ENCODE measurements at places on chromosomes 4 and X.

DNA sequence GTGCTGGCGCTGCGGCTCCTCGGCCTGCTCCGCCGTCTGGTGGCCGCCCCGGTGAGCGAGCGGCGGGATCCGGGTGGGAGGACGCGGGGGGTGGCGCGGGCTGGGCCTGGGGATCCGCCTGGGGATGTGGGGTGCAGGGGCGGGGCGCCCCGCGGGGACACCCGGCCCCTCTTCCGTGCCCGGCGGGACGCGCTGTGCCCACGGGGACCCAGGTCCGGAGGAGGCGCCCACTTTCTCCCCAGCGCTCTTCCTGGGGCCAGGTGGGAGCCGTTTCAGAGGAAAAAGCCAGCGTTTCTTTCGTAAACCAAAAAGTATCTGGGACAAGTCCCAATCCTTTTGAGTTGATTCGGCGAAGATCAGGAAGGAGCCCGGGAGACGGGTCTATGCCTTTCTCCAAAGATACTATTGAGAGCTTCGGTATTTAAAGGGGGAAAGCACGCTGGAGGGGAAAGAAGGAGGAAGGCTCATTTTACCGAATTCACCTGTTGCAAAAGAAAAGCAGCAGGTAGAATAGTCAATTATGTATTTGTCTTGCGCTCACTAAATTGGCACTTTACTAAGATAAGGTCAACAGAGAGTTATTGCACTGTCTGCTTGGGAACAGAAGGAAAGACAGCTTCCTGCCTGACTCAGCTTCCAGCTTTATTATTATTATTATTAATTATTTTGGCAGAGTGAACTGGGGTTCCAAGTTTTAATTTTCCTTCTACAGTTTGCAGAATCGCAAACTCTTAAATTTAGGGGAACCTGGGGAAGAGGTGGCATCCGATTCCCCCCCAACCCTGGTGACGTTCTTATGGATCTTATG lies 81.5 kb upstream of the CD99 start:
- DNase-seq = no peak

GRCh38 chr4:113601636-113602035 lies 159.9 kb downstream of the CAMK2D start:
- no peak for DNase-seq

DNA sequence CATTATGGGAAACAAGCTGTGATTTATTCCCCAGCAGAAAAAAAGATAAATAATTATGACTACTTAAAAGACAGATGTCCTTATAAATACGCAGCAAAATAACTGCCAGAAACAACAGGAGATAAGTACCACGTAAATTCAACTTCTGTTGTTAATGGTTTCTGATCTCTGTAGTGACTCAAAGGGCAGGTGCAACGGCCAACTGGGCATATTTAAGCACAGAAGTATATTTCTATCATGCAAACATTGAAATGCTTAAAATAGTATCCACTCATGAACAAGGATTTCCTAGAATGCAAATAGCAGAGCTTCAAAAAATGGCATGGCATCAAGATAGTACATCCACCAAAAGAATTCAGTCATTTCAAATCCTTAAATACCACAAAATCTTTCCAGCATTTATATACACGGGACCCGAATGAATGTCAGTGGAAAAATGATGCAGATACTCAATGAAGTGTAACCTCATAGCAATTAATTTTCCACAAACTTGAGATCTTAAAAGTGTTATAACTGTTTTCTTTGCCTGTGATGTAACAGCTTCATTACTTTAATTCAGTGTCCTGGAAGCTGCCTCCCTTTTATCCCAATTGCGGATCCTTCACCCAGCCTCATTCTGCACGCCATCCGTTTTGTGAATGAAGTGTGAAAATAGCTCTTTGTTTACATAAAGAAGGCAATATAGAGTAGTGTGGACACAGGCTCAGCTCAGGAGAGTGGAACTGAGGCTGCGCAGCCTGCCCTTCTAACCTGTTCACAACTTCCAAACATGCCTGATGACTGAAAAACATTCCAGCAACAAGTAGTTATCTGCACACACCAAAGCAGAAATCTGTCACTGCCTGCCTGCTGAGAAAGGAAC lies 10.2 kb downstream of the PDGFC start:
- DNase-seq = no peak

DNA sequence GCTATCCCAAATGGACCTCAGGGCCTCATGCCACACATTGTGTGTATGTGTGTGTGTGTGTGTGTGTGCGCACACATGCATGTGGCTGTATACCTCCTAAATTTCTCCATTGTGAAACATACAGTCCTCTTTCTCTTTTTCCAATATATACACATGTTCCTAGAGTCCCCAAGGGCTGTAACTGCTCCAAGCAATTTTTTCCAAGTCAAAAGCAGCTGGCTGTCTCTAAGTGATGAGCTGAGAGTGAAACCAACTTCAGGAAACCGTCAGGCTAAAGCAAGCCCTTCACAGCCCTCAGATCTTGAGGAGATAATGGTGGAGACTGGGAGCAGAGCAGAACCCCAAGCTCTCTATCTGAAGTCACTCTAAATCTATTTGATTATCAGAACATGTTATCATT lies 496.1 kb upstream of the DIPK2B start:
- no peak for DNase-seq

DNA sequence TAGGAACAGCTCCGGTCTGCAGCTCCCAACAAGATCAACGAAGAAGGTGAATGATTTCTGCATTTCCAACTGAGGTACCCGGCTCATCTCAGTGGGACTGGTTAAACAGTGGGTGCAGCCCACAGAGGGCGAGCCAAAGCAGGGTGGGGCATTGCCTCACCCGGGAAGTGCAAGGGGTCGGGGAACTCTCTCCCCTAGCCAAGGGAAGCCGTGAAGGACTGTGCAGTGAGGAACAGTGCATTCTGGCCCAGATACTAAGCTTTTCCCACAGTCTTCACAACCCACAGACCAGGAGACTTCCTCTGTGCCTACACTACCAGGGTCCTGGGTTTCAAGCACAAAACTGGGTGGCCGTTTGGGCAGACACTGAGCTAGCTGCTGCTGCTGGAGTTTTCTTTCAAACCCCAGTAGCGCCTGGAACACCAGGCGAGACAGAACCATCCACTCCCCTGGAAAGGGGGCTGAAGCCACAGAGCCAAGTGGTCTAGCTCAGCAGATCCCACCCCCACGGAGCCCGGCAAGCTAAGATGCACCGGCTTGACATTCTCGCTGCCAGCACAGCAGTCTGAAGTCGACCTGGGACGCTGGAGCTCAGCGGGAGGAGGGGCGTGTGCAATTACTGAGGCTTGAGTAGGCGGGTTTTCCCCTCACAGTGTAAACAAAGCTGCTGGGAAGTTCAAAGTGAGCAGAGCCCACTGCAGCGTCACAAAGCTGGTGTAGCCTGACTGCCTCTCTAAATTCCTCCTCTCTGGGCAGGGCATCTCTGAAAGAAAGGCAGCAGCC lies 84.6 kb downstream of the THOC2 start:
- no peak for DNase-seq

All from right forelimb (tissue), 1 donor.